NCI-H748 treated with DMSO at 0.1 percent for 48 hours (cell line): ENCODE measurements at places on chromosomes 4 and X.

DNA sequence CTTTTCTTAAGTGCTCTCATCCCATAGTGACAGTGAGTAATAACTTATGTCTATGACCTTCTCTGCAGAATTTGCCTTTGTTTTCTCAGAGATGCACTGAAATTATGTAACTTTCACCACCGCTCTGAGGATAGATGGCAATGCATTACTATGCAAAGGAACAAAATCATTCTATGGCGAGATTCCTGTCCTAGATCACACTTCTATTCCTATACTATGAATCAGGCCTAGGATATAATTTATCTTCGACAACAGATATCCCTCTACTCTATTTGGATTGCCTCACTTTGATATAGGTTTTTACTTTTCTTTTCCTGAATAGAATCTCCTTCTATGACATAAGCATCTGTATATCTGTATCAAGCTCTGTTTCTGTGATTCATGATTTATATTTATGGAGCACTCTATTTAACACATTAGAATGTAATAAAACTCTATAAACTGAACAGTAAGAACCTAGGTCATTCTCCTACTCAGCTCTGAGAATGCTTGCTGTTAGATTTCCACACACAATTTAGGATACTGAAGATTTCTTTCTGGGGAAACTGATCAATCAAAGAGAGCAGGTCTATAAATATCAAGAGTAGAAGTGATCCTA, 1082.3 kb upstream of the ADGRL3 start:
- DNase-seq: no peak

DNA sequence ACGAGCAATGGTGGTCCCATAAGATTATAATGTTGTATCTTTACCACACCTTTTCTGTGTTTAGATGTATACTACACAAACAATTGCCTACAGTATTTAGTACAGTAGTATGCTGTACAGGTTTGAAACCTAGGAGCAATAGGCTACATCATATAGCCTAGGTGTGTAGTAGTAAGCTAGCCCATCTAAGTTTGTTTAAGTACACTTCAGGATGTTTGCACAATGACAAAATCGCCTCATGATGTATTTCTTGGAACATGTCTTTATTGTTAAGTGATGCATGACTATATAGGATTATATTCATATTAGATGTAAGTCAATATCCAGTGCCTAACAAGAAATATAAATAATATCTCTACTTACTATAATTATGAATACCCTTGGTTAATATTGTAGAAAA, 104.6 kb downstream of the SLC10A6 start:
- no peak for DNase-seq

DNA sequence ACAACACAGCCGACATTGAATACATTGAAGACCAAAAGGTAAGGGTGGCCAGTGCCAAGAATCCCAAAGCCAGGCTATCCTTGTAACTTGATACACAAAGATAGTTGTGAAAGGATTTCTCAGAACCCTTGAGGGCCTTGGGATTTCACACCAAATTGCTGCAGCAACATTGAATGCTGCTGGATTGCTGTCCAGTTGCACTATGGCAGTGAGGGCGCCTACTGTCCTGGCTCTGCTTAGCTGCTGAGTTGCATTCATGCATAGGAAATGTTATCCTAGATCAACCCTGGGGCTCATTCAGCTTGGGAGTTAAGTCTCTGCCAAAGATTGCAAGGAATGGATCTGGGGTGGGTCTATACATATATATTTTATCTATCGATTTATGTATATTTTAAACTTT, 38.7 kb downstream of the LONRF3 start:
- no peak for DNase-seq

GRCh38 chr4:17583941-17584340, 6.9 kb downstream of the LAP3 start:
- DNase-seq: no peak

GRCh38 chrX:100895365-100896075, 21.4 kb upstream of the NOX1 start:
- peak; percentile 20 for DNase-seq

DNA sequence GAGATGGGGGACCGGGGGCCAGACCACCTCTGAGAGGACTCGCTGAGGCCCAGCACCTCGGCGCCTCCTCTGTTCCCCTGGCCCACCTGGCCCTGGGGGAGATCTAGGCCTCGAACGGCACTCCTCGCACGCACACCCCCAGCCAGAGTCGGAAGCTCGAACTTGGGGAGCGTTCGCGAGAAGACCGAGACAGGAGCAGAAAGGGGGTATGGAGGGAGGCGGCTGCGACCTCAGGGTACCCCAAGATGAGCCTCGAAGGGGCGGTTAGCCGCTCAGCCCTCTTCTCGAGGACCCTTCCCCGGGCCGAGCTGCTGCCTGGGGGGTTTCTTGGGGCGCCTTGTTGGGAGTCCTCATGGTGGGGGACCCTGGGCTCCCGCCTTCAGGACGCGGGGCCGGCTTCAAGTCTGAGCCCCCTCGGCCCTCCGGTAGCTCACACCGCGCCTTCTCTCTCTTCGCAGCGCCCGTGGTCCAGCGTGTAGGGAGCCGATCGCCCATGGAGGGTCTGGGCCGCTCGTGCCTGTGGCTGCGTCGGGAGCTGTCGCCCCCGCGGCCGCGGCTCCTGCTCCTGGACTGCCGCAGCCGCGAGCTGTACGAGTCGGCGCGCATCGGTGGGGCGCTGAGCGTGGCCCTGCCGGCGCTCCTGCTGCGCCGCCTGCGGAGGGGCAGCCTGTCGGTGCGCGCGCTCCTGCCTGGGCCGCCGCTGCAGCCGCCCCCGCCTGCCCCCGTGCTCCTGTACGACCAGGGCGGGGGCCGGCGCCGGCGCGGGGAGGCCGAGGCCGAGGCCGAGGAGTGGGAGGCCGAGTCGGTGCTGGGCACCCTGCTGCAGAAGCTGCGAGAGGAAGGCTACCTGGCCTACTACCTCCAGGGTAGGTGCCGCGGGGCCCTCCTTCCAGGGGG, 706 bp downstream of the DUSP9 start:
- no peak for DNase-seq

DNA sequence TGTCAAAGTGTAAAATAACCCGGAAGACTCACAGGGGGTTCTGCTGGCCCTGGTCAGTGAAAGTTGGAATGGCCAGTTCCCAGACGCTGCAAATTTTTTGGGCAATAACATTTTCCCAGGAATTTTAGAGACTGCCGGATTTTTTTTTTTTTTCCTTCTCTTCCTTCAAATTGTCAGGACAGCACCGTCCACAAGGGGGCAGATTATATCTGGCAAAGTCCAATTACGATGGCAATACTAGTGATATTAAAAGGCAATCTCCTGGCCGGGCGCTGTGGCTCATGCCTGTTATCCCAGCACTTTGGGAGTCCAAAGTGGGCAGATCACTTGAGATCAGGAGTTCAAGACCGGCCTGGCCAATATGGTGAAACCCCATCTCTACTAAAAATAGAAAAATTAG, 20.5 kb downstream of the SLC25A5 start:
- DNase-seq: peak; percentile 37

- no peak for DNase-seq
Measured at GRCh38 chr4:137749466-137749865, 217.2 kb upstream of the PCDH18 start.

DNA sequence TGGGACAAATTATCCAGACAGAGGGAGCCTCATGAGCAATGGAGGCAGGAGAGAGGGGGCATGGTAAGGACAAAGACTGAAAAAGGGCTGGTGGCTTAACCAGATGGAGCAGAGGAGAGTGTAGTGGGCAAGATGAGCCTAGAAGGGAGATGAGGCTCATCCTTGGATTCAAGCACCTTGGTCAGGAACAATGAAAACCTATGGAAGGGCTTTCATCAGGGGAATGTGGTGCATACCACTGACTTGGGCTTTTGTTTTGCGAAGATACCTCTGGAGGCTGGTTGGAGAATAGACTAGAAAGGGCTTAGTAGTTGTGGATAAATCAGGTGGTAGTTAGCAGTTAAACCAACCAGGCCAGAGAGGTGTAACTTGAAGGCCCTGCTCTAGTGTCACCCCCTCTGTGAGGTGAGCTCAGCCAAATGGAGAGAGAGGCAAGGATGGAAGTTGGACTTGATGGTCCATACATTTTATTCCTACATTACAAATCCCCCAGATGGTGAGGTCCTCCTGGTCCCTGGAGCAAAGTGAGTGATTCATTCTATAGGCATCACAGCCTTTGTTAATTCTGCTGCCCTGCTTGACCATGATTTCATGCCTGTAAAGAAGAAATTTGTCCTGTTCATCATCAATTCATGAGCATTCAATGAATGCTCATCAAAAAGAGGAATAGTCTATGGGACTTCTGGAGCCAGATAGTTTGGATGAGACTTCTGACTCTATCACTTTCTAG, 264.8 kb upstream of the IGFBP7 start:
- no peak for DNase-seq

DNA sequence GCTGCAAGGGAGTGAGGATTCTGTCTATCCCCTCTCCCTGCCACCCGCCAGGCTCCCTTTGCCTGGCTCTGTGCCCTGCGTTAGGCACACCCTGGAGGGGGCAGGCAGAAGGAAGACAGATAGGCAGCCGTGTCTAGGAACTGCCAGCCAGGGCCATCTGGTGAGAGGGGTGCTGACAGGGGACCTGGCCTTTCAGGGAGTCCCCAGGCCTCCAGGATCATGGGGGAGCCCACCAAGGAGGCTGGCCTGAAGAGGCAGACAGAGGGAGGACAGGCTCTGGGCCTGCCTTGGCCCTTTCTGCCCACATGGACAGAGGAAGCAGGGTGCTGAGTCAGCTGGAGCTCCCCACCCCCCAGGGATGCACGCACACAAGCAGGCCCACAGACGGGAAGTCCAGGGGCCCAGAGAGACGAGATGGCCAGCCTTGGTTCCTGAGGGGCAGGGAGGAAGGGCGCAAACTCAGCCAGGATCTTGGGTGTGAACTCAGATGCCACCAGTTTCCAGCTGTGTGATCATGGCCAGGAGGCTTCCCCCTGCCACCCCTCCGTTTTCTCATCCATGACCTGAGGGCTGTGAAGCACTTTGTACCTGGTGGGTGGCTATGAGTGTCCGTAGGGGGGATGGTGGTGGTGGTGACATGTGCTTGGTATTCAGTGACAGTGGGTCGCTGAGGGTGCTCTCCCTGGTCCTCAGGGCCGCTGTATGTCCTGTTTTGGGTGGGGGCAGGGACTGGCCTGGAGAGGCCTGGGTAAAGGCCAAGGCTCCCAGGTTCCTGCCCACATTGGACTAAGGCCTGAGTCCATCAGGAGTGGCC, 1.8 kb downstream of the SH3BP2 start:
- no peak for DNase-seq

DNA sequence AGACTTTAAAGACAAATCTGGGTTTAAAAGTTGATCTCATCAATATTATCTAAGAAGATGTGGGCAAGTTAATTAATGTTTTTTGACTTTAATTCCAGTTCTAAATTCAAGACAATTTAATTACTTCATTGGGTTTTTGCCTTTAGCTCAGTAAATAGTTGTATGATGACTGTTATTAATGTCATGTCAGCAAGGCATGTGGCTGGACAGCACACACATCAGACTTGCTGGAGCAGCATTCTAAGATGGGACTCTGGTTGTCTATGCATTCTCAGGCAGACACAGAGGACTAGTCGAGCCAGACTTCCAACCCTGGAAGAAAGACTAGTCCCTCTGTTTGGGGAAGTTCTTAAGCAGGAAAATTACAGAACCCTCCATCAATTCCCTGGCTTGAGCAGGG, 180.7 kb upstream of the GK2 start:
- DNase-seq: no peak

DNA sequence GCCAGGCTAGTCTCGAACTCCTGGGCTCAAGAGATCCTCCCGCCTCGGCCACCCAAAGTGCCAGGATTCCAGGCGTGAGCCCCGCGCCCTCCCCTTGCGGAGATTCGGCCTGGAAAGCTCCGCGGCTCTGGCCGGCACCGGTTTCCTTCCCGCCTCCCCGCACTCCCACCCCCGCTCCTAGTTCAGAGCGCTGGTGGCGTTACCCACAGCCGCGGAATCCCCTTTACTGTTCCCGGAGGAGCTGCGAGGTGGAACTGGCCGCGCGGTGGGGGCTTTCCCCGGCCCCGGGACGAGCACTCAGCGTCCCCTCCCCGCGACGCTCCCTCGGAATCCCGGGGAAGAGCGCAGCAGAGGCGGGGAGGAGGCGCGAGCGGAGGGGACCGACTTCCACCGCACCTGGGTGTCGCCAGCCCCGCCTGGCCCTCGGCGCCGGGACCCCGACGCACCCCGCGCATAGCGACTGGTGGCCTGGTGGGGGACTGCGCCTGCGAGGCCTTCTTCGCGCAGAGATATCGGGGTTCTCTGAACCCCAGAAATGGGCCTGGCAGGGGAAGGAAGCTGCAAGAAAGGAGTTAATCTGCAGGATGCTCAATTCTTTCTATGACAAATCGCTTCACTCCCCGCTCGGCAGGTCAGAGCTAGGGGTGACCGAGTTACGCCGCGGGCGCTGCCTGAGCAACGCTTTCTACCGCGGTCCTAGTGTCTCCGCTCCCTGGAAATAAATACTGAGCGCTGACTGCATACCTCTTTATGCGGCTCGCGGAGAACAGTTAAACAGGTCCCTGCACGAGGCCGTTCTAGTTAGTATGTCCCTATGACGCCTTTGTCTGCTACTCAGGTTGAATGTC, 14.6 kb upstream of the SLC25A4 start:
- DNase-seq: no peak

DNA sequence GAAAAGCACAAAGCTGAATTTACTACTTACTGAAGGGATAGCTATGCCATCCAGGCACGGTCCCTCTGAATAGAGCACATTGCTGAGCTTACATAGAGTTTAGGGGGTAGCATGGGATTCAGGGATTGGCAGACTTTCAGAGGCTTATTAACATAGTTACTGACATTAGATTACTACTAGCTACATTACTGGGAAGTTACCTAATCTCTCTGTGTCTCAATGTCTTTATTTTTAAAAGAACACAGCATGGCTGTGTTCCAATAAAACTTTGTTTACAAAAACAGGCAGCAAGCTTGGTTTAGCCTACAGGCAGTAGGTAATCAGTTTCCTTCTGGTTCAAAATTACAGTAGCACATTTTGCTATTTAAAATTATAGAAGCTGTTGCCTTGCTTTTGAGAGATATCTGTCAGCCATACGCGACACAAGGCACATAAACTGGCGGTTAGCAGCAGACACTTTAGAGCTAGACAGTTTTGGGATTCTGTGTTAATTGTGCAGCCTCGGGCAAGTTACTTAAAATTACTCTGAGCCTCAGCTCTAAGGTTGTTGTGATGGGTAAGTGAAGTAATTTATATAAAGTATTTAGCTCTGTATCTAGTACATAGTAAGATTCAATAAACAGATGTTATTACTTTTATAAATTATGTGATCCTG, 6.9 kb downstream of the KLHL8 start:
- DNase-seq: no peak

- DNase-seq: no peak
Measured at GRCh38 chr4:53788621-53789020, 197.3 kb upstream of the LNX1 start.

GRCh38 chr4:101993002-101993841, 202.7 kb downstream of the BANK1 start:
- DNase-seq: no peak

GRCh38 chr4:185955826-185956543, 113.0 kb upstream of the TLR3 start:
- no peak for DNase-seq

- DNase-seq: no peak
Measured at GRCh38 chr4:7781366-7781765, 158.3 kb downstream of the AFAP1 start.

DNA sequence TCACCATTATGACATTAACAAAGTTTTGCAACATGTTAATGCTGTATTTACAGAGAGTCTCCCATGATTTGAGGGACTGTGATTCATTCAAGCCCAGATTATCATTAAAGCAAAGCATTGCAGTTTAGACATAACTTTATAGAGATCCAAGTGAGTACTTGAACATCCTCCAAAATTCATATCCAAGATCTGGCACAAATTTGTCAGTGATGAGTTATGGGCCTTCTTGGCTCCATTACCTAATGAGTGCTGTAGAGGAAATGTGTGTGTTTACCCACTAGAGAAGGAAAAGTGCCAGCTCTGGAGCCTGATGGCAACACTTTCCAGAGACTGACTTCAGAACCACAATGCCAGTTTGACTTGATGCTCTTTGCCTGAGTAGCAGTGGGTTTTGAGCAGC, 432.3 kb downstream of the GALNTL6 start:
- no peak for DNase-seq
